HT-29 (cell line): ENCODE measurements at places on chromosomes 4 and X. TPM values are rescaled to one million over a fixed set of nuclear protein-coding genes. Genes with fewer than 3 reads are reported as not detected.

GRCh38 chr4:109429545-109429944 lies 4.1 kb upstream of the SEC24B start:
- no peak for DNase-seq

- DNase-seq = no peak
These were observed 12.1 kb downstream of the HTRA3 start for GRCh38 chr4:8281519-8282133.

DNA sequence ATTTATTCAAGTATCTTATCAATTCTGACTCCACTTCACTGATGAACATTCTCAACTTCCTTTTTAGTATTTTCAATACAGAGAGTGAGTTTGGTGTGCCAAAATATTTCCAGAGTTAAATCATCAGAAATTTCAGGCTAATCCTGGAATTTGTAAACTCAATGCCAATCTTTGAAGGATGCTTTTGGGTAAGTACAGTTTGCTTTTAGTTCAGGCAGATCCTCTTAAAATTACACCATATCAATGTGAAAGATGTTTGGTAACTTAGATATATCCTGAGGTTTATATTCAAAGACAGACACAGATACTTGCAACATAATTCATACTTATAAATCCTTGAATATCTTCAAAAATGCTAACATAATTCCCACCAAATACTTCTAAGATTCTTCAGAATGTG lies 76.0 kb upstream of the FAM47B start:
- no peak for DNase-seq

DNA sequence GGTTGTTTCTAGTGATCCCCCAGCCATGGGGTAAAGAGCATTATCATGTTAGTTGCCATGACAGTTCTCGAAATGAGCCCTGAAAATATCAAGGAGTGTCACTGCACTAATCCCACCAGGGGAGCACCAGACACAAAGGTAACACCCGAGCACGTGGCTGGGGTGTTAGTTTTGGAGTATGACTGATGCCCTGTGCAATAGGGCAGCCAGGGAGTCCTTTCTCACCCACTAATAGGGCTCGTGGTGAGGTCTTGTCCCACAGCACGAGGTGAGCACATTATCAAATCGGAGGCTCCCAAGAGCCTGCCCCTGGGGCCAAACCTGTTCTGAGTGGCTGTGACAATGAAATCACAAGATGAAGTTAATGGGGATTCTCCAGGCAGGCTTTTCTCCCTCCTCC lies 9.6 kb downstream of the MAMLD1 start:
- DNase-seq = no peak

GRCh38 chr4:73751166-73751565 lies 10.8 kb downstream of the CXCL8 start:
- DNase-seq = no peak

DNA sequence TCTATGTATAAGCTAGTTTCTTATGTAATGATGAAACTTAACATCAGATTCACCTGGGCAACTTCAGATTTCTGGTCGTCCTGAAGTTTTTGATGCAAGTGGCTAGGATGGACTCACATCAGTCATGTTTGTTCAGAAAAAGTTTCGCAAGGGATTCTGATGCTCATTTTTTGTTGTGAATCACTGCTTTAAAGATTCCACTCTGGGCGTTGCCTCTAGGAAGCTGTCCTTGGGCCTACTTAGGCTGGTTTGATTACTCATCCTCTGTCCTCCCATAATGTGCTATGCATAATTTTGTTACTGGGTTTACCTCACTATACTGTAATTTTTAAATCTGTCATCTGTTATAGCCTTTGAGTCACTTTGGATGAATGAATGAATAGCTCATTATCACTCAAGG lies 30.8 kb downstream of the HERC3 start:
- no peak for DNase-seq

GRCh38 chrX:137342969-137343368 lies 223.0 kb upstream of the ZIC3 start:
- DNase-seq = no peak

DNA sequence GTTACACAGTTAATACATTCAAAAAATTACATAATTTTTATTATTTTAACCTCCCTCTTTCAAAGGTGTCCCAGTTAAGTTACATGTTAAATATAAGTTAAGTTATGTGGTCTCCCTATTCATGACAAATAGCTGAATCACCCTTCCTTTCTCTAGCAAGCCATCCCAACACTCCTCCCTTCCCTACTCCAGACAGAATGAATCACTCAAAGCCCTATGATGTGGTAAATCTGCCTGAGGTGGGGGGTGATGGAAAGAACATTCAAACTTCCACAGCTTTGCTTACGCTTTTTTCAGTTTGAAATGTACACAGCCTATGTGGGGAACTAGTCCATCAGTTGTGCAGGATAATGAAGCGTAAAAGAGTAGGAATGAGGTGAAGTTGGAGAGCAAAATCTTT lies 90.2 kb downstream of the CXCL13 start:
- peak; percentile 19 for DNase-seq

- no peak for DNase-seq
These were observed 62.3 kb downstream of the CLDN22 start for GRCh38 chr4:183257808-183258207.

DNA sequence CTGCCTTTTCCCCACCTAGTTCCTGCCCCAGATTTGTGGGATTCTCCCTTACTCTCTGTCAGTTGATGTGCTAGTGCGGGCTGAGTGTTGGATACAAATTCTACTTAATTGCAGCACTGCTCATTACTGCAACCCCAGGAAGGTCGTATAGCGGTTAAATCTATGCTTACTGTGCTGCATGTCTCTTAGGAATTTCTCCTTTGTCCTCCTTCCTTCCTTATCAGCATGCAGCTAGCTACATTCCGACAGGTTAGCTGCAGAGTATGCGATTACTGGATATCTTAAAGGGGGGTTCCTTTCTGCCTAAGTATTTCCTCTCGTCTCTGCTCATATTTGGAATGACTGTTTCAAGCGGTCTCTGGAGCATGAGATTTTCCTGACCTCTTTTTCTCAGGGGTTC lies 662.8 kb downstream of the TLL1 start:
- DNase-seq = no peak

- DNase-seq = no peak
These were observed 490.3 kb upstream of the TECRL start for GRCh38 chr4:64899563-64899962.

- DNase-seq = no peak
These were observed 31.5 kb upstream of the STOX2 start for GRCh38 chr4:183873409-183874185.

DNA sequence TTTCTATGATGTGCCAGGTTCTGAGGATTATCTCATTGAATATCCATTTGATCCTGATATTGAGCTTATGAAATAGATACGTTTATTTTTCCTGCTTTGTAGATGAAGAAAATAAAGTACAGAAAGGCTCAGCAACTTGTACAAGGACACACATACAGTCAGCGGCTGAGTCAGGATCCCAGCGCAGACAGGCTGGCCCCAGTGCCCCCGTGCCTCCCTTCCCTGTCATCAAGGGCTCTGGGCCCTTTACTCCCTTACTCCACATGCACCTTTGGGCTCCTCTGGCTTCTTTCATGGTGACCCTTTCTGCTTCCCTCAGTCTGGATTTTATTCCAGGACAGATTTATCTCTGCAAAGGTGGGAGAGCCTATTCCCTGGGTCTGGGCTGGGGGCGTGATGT lies 12.8 kb downstream of the RASL11B start:
- no peak for DNase-seq

DNA sequence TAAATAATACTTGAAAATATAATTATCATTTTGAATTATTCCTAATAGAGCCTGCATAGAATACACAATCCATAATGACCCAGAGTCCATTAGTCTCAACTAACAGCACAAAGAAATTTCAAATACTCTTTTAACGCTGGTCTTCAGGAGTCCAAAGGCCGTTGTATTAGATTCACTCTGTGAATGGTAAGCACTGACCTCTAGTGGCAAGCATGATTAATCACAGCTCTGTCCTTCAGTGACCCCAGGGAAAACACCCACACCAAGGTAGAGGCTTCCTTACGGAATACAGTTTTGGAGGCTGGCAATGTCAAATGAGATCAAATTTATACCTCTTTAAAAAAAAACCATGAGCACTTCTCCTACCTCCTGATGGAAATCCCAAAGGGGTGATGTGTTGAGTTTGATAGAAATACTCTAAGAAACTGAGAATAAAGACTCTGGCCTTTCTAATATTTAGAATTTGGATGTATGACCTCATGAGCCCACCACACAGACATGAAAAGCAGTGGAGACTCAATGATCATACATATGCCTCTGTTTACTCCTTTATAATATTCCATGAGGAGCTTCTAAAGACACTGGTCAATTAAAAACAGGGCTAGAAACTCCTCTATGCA lies 147.2 kb upstream of the DKK2 start:
- DNase-seq = peak; percentile 52

- DNase-seq = no peak
These were observed 77.6 kb downstream of the PDE5A start for GRCh38 chr4:119550857-119551532.

ASB12 gene
- total RNA-seq = 0.05 TPM in 1 of 2 replicates, not detected in the other

DNA sequence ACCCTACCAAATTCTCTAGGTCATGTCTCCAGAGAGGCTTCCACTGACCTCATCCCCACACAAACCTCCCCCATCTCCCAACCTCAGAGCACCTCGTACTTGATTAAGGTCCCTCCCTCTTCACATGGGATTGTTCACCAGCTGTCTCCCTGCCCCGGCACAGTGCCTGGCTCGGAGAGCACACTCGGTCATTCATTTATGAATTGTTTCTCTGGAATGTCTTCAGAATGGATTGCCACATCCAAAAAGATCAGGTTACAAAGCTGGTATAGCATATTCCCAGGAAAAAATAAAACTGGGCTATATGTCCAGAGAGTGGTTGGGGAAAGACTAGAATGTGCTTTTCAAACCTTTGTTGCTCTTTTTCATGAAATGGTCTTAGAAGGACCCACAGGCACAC lies 21.6 kb downstream of the JAKMIP1 start:
- no peak for DNase-seq

- DNase-seq = no peak
These were observed 54.7 kb downstream of the DKK2 start for GRCh38 chr4:106981431-106981830.

DNA sequence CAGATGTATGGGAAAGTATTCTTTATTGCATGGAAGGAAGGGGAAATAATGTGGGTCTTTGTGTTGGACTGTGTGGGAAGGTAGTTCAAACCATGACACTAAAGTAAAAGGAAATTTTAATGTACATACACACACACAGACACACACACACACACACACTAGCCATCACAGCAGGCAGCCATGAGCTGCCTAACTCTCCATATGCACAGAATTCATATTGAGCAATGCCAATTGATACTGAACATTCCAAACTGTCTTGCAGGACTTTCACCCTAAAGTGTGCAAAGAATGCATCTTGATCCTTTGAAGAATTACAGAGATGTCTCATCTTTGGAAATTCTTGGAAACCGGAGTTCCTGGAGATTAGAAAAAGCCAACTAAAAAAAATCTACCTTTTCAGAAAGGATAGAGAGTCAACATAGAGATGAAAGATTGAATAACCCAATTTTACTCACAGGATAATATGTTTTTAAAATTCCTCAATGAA lies 120.6 kb upstream of the MBNL3 start:
- no peak for DNase-seq
